ENCODE measurements at places on chromosomes 3 and 15.
A peak's percentile ranks its signal among the peaks of the same experiment; 100 is the strongest.

- no peak for DNase-seq
These were observed 94.7 kb downstream of the SSR3 start for GRCh38 chr3:156460206-156460611.

GRCh38 chr3:114083112-114083511, 26.6 kb downstream of the QTRT2 start:
- no peak for DNase-seq

- no peak for DNase-seq
These were observed 16.7 kb upstream of the ZMAT3 start for GRCh38 chr3:179088306-179088705.

GRCh38 chr3:179536256-179536655, 26.5 kb upstream of the ACTL6A start:
- no peak for DNase-seq

DNA sequence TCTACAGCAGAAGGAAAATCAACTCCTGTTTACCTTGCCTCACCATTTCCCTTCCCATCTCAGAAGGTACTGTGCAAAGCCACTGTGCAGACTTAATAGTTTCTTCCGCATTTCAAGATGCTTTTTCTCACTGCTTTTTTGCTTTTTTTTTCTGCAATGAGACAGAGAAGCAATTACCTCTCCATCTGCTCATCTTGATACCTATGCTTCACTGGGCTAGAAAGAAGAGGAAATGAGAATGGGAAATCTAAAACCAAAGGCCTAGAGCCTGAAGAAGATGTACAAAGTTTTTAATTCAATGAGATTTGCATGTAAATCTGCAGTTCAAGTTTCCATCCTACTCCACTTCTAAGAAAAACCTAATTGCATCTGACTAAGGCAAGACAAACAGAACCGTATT, 238.1 kb upstream of the SETMAR start:
- DNase-seq = no peak

DNA sequence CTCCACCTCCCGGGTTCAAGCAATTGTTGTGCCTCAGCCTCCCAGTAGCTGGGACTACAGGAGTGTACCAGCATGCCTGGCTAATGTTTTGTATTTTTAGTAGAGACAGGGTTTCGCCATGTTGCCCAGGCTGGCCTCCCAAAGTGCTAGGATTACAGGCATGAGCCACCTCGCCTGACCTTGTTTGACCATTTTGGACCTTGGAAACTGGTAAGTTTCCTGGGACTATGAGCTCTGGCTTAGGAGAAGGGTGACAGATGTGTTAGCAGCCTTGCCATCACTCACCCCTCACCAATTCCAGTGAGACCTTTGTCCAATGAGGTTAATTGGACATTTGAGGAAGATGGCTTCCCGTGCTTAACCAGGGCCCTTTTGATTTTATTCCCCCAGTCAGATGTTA, 19.9 kb downstream of the DNASE1L3 start:
- no peak for DNase-seq

GRCh38 chr3:72047221-72047871, 262.4 kb upstream of the PROK2 start:
- DNase-seq = no peak

- DNase-seq = no peak
These were observed 132.2 kb downstream of the DUT start for GRCh38 chr15:48463366-48463880.

GRCh38 chr15:52695154-52695553, 16.0 kb upstream of the ATOSA start:
- DNase-seq = no peak

DNA sequence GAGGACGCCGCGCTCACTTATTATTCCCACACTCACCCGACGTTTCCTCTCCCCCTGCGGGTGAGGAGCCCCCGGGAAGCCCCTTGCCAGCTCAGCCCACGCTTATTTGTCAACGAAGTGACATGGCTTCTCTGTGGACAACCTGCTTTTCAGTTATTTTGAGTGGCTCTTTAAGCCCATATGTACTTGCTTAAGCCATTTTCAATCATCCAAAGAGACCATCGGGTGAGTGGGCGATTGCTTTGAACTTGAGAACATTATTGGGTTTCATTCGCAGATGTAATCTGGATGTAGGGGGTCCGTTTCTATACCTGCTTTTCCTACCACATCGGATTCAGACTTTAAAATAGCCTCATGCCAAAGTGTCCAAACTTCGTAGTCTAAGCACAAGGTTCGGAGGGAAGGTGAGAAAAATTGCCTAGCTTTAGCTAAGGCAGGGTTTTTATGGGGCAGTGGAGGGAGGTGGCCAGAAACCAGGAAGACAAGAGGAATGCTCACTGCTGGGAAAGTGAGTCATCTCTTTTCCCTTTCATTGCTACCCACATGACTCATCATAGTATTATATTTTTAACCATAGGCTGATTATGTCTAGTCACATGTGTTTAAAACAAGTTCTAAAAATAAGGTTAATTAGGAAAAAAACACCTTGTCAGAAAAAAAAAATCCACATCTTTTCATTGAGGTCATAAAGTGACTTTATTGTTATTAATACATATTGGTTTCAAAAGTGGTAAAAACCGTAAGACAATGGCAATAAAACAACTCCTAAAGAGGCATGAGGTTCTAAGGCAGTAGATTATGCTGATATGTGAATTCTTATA, 773.1 kb upstream of the NR2F2 start:
- DNase-seq = no peak

- no peak for DNase-seq
These were observed 1033.9 kb downstream of the FHIT start for GRCh38 chr3:60217156-60217911.

DNA sequence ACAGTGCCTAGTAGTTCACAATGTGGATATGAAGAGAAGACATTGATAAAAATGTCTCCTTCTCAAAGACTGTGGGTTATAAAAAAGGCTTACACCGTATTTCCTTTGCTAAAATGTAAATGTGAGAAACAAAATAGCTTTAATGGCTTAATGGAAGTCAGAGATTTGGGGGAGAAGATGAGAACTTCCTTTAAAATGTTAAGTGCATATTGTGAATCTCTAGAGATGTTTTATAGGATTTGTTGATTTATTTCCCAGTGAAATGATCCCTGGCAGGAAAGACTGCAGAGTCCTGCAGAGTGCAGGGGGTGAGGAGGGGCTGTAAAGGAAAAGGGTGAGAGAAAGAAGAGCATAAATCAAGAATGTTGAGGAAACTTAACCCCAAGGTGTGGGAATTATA, 305.1 kb downstream of the GAP43 start:
- DNase-seq = no peak

DNA sequence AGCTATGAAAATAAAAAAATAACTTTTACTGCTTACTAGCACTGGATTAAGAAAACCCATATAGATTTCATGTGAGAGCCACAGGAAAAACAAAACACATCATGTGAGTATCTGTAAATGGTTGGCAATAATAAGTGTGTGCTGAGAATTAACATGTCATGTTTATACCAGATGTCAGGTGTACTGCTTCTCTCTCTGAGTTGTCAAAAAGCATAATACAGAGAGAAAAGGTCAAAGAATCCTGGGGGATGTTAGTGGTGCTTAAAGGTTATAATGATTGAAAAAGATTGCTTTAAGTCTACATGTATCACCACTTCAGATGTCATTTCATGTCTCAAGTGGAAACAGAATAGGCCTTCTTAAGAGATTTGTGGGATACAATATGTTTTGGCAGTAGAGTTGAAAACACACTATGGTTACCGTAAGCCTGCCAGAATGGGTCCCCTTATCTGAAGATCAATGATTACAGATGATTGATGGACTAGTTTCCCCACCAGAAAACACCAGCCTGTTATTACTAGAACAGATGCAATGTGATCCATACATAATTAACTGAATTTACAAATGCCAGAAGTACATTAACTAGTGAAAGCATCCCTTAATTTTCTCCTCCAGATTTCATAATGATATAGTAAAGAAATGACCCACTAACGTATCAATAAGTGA, 204.1 kb downstream of the CNTN3 start:
- DNase-seq = no peak

DNA sequence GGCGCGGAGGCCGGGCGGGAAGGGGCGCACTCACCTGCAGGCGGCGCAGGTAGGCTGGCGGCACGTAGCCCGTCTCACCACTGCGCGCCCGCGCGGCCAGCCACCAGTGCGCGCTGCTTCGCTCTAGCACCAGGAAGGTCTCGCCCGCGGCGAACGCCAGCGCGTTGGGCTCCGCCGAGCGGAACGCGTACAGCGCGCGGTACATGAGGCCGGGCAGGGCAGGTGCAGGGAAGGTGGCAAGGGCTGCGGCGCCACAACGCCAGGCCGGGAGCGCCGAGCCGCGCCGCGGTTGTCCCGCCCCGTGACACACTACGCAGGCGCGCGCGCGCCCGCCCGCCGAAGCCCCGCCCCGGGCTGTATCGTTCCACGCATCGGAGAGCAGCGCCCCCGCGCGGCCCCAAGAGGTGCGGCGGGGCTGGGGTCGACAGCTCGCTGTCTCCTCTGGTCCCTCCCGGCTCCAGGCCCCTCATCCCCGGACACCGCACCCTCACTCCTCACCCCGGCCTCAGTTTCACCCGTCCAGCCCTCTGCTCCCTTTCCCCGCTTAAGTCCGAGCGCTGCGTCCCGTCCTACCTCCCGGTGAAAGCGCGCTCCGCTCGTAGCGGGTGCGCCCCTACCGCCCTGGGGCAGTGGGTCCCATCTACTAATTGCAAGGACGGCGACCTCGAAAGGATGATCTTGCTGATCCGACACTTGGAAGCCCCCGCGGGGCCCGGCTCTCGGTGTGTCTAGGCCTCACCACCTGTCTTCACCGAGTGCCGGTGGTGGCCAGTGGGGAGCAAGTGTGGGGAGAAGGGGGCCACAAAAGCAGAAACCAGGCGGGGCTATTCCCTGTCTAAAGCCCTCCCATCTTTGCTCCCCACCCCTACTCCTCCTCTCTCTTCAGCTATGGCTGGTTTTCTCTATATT, at the start of gene NCKIPSD:
Gene NCKIPSD (minus strand): TSS at position 313 of the 909 bp plus-strand sequence. CDS start 108 bp downstream, at position 205.
- peak; percentile 84 for DNase-seq

All from progenitor cell of endocrine pancreas (in vitro differentiated cells).